ENCODE measurements at places on chromosomes 5 and 9. TPM values are rescaled to one million over a fixed set of nuclear protein-coding genes. Genes with fewer than 3 reads are reported as not detected.

- no peak overlapping the region for H3K27ac ChIP-seq
- no peaks in the 10 kb centered on the region for H3K36me3 ChIP-seq
- H3K4me3 ChIP-seq, result no peak overlapping the region
- peaks cover 12% of the 10 kb centered on the region for H3K4me1 ChIP-seq
- no peak for DNase-seq
Observed at GRCh38 chr5:55180016-55180415, 7.0 kb upstream of the CDC20B start.

DNA sequence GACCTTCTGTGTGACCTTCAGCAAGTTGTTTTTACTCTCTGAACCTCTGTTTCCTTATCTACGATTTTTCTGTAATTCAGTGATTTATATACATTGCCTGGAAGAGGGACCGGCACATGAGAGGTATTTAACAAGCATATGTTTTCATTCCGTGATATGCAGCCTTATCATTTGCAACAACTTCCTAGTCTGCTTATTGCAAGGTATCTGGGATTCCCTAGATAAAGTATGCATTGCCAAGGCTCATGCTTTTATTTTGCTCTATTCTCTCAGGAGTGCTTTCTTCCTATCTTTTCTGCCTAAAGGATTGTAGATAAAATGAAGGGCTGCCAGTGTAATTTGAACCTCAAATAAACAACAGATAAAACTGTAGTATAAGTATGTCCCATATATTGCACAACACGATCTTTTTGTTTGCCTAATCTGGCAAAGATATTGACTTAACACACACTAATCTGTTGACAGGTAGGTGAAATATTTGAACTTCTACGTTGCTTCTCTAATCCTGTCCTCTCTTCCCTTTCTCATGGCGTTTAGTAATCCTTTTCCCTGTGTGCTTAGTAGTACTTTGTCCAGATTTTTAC lies 377.2 kb upstream of the TNC start:
- no peak overlapping the region for H3K4me3 ChIP-seq
- H3K27ac ChIP-seq, result no peak overlapping the region
- H3K4me1 ChIP-seq, result no peaks in the 10 kb centered on the region

Gene INSL6
- not detected for total RNA-seq

Gene TSLP
- not detected for total RNA-seq
